A549 (cell line): ENCODE measurements at places on chromosomes 11 and 22. TPM values are rescaled to one million over a fixed set of nuclear protein-coding genes. Genes with fewer than 3 reads are reported as not detected.
A peak's percentile ranks its signal among the peaks of the same experiment; 100 is the strongest.

C11orf86 gene
- polyA plus RNA-seq = 39.7 to 59.6 TPM (median 56.4 TPM) in 3 replicates

OR2AG2 gene
- polyA plus RNA-seq = 0.03 to 0.05 TPM in 2 of 3 replicates, not detected in the other

GRCh38 chr11:12079726-12080556 lies 30.4 kb upstream of the MICAL2 start:
- DNase-seq = peak; percentile 96

DNA sequence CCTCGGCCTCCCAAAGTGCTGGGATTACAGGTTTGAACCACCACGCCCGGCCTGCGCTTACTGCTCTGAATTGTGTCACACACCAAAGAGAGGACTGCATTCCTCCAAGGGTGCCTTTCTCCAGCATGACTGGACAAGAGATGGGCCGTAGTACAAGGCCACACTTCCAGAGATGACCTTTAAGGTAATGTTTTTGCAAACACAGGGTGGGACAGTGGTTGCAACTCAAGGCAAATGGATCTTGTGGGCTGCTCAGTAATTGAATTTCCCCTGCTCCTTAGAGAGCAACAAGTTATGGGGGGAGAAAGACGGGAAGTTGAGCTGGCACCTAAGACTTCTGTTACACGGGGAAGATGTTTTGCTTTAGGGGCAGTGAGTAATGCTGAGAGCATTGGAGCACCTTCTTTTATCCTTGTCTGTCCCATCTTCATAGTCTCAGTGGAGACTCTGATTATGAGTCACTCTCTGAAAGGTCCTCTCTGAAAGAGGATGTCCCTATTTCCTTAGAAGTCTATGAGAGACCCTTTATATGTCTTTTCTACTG lies 66.3 kb downstream of the C11orf91 start:
- DNase-seq = peak; percentile 53

DNA sequence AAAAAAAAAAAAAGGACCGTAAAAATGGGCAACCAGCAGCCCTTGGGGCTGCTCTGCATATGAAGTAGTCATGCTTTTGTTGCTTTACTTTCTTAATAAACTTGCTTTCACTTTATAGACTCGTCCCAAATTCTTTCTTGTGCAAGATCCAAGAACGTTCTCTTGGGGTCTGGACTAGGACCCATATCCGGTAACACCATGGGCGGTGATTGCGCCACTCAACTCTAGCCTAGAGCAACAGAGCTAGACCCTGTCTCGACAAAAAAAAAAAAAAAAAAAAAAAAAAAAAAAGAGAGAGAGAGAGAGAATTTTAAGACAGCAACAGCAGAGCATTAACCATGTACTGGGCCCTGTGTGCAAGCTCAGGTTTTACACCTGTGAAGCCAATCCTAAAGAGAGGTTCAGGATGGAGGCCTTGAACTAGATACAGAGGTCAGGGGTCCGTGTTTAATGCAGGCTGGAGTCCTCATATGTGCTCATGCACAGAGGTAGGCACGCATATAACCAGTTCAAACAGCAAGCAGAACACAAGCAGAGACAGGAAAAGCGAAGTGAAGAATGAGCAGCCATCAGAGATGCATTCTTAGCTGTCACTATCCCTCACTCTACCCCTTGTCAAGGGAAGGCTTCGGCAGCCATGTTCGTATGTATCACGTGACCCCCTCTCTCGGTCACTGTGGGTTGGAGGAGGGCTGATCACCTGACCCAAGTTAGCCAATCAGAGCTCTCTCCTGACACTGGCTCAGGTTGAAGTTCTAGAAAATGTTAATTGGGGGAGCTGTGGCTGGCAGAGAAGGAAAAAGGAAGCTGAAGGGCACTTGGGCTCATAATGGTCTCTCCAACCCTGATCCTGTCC lies 16.7 kb upstream of the SYT12 start:
- peak; percentile 92 for DNase-seq

DNA sequence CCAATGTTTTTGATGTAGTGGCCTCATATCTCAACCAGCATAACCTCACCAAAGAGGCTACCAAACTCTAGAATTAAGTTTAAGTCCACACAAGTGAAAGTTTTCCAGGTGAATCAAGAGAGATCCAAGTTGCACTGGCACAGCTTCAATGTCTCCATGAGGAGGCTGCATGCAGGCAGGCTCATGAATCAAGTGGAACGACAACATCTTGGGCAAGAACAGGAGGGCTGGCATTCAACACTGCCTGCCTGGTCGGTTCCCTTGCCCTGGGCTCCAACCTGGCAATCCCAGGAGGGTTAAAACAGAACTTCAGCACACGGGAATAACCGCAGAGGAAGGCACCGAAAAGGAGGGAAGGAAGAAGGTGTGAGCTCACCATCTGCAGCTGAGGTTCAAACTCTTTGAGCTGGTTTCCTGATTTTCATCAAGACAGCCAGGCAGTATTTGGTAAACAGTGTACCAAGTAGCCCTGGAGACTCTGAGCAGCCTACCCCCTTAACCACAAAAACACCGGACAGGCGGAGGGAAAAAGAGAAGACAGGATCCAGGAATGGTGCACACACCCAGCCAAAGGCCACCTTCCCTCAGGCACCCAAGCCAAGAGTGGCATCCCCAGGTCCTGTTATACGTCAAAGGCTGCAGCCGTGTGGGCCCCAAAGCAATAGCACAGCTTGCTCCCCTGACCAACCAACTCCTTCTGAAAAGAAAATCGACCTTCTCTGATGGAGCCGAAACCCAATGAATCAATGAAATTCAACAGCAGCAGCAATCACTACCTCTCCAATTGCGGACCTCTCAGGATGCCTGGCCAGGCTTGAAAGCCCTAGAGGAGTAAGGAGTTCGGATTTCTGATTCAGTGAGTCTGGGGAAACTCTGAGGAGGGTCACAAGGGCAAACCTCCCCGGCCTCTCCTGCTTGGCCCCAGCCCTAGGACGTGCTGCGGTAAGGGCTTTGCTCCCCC lies 1.3 kb downstream of the PACSIN2 start:
- DNase-seq = no peak

GRCh38 chr11:27409049-27409448 lies 46.0 kb upstream of the CCDC34 start:
- DNase-seq = no peak

- no peak for DNase-seq
Measured at GRCh38 chr11:119372260-119373058, 9.0 kb downstream of the USP2 start.

IL18 gene
- polyA plus RNA-seq = 114 to 122 TPM (median 119 TPM) in 3 replicates

GRCh38 chr11:4436411-4436810 lies 12.7 kb upstream of the OR52K2 start:
- no peak for DNase-seq

- peak; percentile 97 for DNase-seq
Measured at GRCh38 chr22:45246060-45246985, 5.6 kb upstream of the KIAA0930 start.

HPX gene
- polyA plus RNA-seq = 0.35 to 0.70 TPM (median 0.57 TPM) in 3 replicates

PIWIL4 gene
- 0.18 to 0.29 TPM (median 0.28 TPM) in 3 replicates for polyA plus RNA-seq

RIC8A gene
- polyA plus RNA-seq = 101 to 111 TPM (median 108 TPM) in 3 replicates

GRCh38 chr11:15967166-15967565 lies 389.2 kb downstream of the SOX6 start:
- peak; percentile 13 for DNase-seq

- no peak for DNase-seq
Measured at GRCh38 chr11:42967653-42968052, 344.1 kb upstream of the API5 start.

A4GALT gene
- 6.0 to 9.2 TPM (median 7.8 TPM) in 3 replicates for polyA plus RNA-seq

- no peak for DNase-seq
Measured at GRCh38 chr11:27057091-27057780, 16.6 kb downstream of the BBOX1 start.

SMC1B gene
- polyA plus RNA-seq = 0.03 TPM in 1 of 3 replicates, not detected in the others

GRCh38 chr22:39316440-39317083 lies 2.9 kb downstream of the RPL3 start:
- peak; percentile 86 for DNase-seq

DPP3 gene
- polyA plus RNA-seq = 70.5 to 71.7 TPM (median 71.1 TPM) in 3 replicates

DNA sequence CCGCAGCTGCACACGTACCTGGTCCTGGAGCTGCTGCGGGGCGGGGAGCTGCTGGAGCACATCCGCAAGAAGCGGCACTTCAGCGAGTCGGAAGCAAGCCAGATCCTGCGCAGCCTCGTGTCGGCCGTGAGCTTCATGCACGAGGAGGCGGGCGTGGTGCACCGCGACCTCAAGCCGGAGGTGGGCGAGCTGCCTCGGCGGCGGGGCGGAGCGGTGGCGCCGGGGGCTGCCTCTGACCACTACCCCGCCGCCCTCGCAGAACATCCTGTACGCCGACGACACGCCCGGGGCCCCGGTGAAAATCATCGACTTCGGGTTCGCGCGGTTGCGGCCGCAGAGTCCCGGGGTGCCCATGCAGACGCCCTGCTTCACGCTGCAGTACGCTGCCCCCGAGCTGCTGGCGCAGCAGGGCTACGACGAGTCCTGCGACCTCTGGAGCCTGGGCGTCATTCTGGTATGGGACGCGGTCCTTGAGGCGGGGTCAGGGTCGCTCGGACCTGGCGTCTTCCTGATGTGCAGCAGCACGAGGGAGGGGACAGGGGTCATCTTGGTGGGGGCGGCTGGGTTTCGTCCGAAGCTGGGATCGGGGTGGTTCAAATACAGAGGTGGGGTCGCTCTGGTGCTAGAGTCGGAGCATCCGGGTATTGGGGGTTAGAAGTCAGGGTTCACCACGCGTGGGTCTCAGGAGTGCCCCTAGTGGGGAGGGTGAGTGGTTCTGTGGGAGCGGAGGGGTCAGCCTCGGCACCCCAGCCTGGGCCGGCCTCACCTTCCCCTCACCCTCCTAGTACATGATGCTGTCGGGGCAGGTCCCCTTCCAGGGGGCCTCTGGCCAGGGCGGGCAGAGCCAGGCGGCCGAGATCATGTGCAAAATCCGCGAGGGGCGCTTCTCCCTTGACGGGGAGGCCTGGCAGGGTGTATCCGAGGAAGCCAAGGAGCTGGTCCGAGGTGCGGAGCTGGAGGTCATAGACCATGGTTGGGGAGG lies 10.8 kb downstream of the RPS6KA4 start:
- no peak for DNase-seq

DNA sequence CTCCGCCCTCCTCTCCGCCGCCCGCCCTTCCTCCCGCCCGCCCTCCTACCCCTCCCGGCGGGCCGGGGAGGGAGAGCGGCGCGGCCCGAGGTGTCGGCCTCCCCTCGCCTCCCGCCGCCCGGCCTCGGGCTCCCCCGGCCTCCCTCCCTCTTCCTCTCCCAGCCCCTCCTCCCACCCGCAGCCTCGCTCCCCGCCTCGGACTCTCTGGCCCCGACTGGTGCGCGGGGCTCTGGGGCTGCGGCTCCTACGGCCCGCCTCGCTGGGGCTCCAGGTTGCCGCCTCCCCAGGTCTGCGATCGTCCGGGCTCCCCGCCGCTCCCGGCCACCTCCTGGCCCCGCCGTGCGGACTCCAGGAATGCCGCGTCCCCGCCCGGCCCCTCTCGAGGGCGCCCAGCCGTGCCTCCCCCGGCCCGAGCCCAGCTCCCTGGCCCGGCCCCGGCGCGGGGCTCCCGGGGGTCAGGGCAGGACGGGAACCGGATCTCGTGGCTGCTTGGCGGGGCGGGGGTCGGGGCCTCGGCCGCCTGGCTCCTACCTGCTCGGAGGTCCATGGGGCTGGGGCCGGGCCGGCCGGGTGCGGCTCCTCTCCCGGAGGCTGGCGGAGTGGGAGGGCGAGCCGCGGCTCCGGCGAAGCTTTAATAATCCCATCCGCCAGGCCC lies at the start of gene CLCF1:
CLCF1 (minus strand) TSS at position 606 of the 655 bp plus-strand sequence; CDS start at position 547, 59 bp downstream.
- no peak for DNase-seq

DNA sequence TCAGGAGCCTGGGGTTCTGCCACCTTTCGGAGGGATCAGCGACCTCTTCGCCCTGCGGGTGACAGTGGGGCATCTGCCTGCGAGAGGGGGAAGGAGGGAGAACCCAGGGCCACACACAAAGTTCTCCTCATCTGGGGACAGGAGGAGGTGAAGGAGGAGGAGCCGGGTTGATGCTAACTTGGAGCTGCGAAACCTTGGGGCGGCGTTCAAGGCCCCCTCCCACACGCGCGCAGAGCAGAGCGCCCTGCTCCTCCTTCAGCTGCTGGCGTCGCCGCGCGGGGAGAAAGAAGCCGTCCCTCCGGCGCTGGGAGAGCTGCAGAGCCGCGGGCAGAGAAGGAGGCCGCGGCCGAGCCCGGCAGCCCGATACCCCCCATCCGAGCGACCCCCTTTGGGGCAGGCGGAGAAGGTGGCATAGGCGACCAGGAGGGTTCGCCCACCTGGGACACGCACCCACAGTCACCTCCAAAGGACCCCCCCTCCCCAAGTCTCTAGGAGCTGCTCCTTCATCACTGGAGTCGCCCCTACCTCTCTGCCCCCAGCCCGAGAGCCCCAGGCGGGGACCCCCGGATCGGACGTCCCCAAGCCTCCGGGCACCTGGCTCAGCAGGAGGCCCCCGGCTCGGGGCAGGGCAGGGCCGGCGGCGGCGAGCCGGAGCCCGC lies at the start of gene RASD2:
RASD2 (plus strand) TSS at position 237 of the 659 bp plus-strand sequence. CDS start 5,979 bp downstream, outside the sequence.
- peak; percentile 51 for DNase-seq

DNA sequence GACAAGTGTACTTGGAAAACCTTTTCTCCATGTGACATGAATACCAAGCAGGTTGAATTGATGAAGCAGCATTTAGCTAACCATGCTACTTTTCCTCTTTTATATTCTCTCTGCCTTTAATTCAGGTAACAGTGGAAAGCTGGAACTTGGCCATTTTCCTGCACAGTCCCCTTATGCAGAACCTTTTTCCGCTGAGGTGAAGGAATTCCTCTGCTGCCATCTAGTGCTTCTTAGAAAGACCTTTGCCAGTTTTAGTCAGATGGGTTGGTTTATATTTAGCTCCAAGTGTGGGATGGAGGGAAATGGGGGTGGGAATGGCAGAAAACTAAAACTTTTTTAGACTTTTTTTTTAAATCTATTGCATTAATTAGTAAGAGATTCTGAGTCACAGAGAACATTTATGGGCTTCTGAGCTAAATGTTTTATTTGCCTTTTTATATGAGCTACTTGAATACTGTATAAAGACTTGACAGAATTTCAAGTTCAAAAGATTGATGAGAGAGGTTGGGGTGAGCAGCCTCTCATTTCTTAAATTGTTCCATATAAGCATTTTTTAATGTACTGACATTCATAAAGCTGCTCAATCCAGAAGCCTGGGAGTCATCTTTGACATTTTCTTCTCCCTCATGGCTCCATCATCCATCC lies 153.9 kb upstream of the ZC3H12C start:
- DNase-seq = peak; percentile 80

GRCh38 chr22:25762147-25762546 lies 20.2 kb downstream of the MYO18B start:
- DNase-seq = no peak

DNA sequence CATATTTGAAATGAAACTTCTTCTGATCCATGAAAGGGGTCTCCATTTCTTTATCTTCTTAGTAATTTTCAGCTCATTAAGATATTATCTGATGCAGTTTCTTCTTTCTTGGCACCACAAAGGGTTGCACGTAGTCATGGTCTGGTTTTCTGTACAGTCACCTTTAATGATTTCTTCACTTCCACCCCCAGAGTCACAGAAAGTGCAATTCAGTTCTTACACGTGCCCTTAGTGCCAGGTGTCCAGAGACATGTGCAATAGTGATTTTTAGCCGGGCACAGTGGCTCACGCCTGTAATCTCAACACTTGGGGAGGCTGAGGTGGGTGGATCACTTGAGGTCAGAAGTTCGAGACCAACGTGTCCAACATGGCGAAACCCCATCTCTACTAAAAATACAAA lies 202.8 kb upstream of the MTNR1B start:
- DNase-seq = no peak
